ENCODE measurements at places on chromosomes 7 and 10.

DNA sequence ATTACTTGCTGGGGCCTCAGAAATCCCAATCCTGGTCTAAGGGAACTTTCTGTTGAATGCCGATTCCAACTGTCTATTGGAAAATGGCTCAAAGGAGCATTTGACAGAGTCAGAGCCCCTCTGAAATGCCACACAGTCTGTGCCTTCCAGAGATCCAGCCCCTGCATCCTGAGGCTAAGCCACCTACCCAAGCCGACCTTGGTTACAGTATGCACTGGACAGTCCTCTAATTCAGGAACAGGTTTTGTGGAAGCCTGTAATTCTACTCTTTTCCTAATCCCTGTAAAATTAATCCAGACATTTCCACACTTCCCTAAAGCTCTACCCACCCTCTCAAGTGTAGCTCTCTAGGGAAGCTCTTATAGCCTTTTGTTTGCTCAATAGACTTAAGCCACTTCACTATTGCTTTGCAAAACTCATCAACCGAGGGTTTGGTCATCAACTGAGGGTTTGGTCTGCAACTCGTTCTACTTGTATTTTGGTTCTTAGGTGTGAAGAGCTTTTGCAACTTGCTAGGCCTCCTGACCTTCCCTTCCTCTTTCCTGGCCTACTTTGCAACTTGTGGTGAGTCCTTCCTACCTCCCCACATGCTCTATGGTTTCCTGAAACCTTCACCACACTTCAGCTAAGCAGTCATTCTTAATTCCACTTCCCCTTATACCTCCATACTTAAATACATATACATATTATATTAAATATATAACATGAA is 364.8 kb downstream of the SFMBT2 start:
- no peak for DNase-seq

DNA sequence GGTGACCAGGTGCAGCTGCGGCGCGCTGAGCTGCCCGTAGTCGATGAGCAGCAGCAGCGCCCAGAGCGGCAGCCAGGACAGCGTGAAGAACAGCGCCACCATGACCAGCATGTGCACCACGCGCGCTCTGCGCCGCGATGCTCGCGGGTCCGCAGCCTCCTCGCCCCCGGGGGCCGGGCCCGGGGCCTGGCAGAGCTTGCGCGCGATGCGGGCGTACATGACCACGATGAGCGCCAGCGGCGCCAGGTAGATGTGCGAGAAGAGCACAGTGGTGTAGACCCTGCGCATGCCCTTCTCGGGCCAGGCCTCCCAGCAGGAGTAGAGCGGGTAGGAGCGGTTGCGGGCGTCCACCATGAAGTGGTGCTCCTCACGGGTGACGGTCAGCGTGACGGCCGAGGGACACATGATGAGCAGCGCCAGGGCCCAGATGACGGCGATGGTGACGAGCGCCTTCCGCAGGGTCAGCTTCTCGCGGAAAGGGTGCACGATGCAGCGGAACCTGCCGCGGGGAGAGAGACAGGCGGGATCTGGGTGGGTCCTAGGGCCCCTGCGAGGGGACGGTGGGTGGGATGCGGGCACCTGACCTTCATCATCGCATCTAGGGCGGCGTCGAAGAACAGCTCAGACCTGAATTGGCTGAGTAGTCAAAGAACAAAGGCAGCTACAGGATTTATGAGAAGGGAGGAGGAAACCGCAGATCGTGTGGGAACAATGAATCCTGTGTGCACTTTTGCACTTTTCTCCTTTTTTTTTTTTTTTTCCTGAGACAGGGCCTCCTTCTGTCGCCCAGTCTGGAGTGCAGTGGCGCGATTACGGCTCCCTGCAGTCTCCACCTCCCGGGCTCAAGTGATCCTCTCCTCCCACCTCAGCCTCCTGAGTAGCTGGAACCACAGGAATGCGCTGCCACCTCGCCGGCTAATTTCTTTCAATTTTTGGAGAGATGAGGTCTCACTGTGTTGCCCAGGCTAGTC is 22.4 kb upstream of the PPA1 start:
- DNase-seq = no peak

- no peak for DNase-seq
Observed at GRCh38 chr7:43058271-43059066, 54.0 kb upstream of the HECW1 start.

DNA sequence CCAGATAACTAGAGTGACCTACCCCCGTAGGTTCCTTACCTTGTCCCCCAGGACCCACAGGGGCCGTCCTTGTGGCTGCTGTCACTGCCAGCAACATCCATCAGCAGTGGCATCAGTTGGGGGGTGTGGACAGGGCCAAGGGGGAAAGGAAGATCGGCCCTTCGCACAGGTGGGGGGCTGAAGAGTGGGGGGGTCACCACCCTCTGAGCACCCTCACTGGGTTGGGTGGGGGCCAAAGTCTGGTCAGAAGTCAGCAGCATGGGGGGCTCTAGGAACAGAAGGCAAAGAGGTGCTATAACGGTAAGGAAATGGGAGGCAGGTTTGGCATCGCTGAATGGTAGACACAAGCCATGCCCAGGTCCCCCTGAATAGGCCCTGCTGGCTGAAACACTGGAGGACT is 4.6 kb downstream of the NOBOX start:
- DNase-seq = no peak

GRCh38 chr10:26574783-26575182 is 122.7 kb upstream of the PDSS1 start:
- no peak for DNase-seq

DNA sequence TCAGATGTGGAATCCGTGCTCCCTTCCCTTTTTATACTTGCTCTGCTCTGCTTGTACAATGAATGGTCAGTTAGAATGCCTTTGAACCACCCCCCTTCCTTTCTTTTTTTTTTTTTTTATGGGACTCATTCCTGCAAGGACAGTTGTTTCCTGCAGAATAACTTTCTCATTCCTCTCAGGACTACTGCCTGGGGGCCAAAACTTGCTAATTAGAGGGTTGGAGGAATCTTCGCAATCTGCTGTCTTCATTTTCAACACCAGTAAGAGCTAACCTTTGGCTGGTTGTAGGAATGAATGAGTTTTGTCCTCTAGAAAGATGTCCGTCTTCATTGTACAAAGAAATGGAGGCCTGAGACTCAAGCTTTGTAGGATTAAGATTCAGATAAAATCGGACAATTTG is 868.1 kb downstream of the LRMDA start:
- no peak for DNase-seq

DNA sequence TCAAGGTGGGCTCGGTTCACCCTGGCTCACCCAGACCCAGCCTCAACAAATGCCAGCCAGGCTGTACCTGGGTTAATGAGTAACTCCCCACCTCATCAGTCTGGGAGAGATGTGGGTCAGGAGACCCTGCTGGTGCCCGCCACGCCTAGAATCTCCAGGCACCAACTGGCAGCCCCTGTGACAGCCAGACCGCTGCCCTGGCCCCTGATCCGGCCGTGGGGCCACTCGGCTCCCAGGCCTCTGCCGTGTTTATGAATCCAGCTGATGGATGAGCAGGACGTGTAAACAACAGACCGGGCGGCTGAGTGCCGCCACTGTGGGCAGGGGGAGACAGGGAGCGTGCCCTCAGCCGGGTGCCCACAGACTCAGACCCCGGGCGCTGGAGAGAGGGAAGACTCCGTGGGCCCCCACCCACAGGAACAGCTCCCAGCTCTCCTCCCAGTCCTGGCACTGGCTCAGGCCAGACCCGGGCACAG is 34.0 kb upstream of the PDGFA start:
- no peak for DNase-seq

DNA sequence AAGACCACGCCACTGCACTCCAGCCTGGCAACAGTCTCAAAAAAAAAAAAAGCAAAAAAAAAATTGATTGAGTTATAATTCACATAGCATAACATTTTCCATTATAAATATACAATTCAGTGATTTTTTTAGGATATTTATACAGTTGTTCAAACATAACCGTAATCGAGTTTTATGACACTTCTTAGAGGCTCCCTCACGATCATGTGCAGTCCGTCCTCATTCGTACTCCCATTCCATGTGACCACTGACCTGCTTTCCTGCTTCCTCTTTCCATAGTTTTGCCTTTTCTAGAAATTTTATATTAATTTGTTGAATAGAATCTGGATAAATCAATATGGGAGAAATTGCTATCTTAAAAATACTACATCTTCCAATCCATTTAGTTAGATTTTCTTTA is 45.7 kb downstream of the VTI1A start:
- DNase-seq = no peak

- DNase-seq = no peak
Observed at GRCh38 chr7:89798599-89798996, 355.7 kb upstream of the STEAP1 start.

- no peak for DNase-seq
Observed at GRCh38 chr10:93876381-93876780, 17.4 kb upstream of the SLC35G1 start.

Measured in fibroblast of skin of left quadriceps (primary cell).